ENCODE measurements at places on chromosomes 5 and 9.
A peak's percentile ranks its signal among the peaks of the same experiment; 100 is the strongest.

DNA sequence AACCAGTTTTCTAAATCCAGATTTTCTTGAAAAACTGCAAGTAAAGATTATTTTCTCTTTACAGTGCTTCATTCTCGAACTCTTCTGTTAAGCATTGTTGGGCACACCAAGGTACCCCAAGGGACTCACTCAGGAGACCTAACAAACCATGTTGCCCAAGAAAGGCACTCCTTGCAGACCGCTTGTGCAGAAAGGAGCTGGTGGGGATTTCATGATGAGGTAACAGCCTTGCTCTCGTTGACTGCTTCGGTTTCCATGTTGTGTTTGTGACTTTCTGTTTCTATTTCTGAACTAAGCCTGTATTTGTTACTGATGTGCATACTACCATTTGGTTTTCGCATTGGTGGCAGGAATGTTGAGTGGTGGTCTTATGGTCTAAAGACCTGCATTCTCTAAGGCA lies 266.6 kb upstream of the DAP start:
- DNase-seq = no peak

DNA sequence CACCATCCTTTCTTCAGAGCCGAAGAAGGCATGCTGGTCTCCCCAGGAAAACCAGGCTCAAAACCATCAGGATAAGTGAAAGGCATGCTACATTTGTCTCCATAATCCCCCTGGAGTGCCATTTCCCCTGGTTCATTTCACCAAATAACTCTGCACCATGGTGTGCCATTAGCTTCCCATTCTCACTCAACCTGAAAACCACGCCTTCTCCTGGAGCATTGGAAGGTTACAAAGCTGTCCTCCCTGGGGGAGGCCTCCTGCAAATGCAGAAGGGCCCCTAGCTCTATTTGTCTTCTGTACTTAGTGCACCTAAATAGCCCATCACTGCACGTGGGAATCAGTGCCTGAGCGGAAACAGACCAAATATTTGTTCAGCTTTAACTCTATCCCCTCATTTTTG lies 90.2 kb upstream of the ICE1 start:
- DNase-seq = no peak

DNA sequence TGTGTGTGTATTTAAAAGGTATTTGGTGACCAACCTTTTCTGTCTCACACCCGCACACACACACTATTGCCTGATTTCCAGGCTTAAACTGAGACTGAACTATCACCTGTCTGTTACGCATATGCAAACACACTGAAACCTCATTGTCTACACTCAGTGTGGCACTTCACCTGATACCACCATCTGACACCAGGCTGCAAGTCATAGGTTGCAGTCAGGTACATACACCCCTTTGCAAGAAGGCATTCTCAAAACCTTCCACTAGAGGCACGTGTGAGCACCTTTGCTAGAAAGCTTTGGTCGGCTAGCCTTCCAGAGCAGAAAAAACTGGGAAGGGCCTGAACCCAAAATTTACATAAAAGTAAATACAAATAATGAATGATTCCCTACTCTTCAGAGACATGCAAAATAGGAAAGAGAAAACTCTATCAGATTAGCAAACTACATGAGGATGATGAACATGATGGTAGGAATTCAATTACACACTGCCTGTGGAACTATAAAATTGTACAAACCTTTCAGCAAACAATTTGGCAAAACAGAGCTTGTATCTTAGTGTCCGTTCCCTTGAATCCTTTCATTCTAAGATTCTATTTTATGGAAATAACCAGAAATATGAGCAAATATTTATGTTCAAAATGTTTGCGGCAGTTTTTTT lies 5.9 kb upstream of the FOXD1 start:
- peak; percentile 86 for DNase-seq

DNA sequence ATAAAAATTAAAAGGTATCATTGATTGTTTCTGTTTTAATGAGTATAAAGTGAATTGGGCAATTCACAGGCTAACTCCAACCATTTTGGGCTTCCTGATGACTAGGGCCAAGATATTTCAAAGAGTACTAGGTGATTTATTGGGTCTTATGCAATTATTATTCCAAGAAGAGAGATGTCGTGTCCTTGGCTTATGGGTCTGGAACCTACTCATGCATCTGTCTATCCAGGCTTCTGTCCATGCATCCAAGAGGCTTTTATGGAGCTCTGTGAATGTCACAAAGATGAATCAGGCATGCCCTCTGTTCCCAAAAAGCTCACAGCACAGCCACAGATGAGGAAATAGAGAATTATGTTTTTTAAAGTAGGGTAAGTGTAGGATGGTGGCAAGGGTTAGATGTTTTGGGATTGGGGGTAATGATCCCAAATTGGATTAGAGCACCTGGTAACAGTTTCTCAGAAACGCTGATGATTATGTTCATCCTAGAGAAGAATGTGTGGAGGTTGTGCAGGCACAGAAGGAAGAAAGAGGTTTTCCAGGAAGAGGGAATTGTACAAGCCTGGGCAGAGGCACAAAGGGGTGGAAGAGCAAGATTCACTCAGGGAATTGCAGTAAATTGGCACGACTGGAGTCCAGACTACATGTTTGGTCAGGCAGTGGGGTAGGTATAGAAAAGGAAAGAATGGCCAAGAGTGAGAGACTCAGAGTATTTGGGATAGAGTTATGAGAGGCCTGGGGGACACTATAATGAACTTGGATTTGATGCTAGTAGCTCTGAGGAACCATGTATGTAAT lies 83.0 kb upstream of the TNC start:
- DNase-seq = no peak

DNA sequence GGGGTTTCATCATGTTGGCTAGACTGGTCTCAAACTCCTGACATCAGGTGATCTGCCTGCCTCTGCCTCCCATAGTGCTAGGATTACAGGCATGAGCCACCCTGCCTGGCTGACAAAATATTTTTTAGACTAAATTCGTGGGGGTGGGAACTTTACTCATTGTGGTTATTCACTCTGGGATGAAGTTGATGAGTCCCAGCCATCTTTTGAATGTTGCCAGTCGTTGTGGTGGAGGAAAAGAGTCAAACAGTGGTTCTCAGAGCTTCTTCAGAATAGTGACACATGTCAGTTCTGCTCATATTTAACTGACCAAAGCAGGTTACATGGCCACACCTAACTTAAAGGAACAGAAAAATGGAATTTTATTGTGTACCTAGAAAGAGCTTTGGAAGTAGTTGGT lies 6.9 kb downstream of the SREK1 start:
- no peak for DNase-seq

GRCh38 chr9:31774571-31774970 lies 609.9 kb upstream of the ACO1 start:
- DNase-seq = no peak

GRCh38 chr9:116383133-116383532 lies 229.5 kb downstream of the PAPPA start:
- DNase-seq = no peak

DNA sequence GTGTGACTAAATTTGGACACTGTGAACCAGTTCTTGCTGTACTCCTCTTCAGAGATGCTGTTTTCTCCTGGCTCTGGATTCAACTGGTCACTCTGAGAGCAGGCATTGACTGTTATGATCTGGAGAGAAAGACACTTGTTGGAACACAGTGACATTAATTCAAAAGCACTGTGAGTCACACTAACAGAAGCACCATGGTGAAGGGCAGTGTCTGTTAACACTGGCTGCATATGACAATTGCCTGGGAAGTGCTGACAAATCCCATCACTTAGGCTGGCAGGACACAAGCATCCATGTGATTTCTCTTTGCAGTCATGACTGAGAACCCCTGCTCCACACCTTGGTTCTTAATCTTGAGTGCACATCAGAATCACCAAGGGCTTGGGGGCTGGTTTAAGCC lies 132.4 kb downstream of the TRPM6 start:
- no peak for DNase-seq

DNA sequence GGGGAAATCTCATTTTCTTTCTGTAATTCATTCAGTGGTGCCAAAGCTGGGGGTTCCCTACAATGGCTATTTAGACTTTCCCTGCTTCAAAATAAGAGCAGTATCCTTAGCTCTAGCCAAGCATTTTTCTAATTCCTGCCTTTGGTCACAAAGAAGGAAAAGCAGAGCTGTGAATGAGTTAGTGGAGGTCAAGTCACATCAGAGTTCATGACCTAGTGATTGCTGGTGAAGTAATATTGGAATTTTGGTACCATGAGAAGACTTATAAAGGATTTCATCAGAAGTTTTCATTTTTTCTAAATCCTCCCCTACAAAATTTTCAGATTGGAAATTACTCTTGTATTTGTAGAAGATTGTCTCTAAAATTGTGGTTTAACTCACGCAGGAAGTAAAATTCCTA lies 28.0 kb downstream of the DNAJC21 start:
- DNase-seq = no peak

GRCh38 chr5:135140446-135141204 lies 106.6 kb upstream of the PITX1 start:
- DNase-seq = no peak

- no peak for DNase-seq
Observed at GRCh38 chr5:58934629-58935097, 351.8 kb downstream of the RAB3C start.

- DNase-seq = no peak
Observed at GRCh38 chr9:128043467-128043868, 23.7 kb downstream of the NAIF1 start.

DNA sequence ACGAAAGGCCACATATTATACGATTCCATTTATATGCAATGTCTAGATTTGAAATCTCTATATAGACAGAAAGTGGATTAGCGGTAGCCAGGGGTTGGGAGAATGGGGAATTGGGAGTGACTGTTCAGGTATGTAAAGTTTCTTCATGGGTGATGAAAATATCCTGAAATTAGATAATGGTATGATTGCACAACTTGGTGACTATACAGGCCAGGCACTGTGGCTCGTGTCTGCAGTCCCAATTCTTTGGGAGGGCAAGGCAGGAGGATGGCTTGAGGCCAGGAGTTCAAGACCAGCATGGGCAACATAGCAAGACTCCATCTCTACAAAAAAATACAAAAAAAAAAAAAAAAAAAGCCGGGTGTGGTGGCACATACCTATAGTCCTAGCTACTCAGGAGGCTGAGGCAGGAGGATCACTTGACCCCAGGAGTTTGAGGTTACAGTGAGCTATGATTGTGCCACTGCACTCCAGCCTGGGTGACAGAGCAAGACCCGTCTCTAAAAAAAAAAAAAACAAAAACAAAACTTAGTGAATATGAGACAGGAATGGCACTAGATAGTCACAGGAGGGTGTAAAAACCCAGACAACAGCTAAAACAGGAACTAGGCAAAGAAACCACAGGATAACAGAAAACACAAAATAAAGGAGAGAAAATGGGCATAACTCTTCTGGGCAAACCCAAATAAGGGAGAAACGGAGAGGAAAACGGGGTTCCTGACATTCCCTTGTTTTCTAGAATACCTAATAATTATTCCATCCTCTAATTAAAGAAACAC lies 72.1 kb upstream of the ZNF618 start:
- DNase-seq = no peak

- DNase-seq = no peak
Observed at GRCh38 chr5:78701795-78702410, 53.3 kb upstream of the LHFPL2 start.

GRCh38 chr9:111454751-111455150 lies 29.4 kb downstream of the ECPAS start:
- no peak for DNase-seq

DNA sequence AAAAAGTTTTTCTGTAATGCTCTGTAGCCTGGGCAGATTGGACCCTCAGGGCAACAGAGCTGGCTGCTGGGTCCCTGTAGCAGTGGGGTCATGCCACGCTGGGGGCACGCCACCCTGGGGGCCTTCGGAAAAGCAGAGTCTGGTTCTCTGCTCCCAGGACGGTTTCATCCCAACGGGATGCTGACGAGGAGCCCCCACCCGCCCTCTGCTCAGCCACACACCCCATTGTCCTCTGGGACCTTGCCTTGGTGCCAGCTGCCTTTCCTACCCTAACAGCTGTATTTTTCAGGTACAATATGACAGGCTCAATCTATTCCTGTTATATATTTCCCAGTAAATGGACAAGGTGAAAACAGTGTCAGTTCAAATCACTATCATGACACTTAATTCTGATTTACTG lies 29.0 kb upstream of the MVB12B start:
- DNase-seq = no peak

DNA sequence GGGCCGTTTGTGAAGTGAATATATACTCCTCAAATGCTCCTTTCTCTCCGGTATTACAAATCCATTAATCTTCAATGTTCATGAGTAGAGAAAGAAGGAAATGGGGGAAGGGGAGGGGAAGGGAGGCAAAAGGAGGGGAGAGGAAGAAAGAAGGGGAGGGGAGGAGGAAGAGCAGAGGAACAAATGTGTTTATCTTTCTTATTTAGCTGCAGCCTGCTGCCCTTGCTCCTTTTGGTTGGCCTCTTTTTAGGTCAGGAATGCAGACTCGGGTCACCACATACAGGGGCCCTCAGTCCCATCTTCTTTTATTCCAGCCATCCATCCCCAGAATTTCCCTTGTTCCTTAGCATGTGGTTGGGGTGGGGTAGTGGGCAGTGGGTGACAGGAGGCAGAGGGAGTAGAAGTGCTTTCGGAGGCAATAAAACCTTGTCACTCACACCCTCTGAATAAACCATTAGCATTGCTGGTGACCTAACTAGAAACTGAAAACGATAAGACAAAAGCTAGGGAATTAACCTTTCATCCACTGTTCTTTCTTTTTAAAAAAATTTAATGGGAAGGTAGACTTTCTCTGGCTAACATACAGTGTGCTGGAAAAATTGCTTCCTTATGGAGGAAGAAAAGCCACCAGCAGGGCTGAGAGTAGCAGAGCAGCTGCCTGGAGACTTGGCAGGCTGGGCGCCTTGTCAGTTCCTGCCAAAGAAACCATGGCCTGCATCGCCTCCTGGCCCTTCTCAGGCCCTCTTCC lies 16.8 kb upstream of the PRLR start:
- no peak for DNase-seq

DNA sequence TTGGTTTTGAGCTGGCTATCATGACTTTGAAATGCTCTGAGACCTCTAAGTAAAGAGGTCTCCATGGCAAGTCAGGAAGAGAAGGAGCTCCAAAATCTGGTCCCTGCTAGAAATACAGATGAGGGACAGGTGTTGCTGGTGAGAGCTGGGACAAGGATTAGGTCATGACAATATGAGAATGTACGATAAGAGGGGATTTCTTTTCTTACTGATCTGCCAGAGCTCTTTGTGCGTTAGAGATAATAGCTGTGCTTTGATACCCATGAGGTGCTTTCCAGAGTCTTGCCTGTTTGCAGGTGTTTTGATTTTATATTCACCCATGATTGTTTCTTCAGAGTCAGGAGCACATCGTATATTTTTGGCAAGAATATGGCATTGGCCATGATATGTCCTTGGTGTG lies 56.5 kb downstream of the ANKRD33B start:
- no peak for DNase-seq

GRCh38 chr5:60018091-60018490 lies 124.6 kb upstream of the PDE4D start:
- DNase-seq = no peak

GRCh38 chr9:89759572-89759971 lies 154.8 kb downstream of the GADD45G start:
- DNase-seq = peak; percentile 86

GRCh38 chr5:89117124-89117644 lies 234.2 kb upstream of the MEF2C start:
- no peak for DNase-seq
